ENCODE measurements at places on chromosomes 3 and 15.
A peak's percentile ranks its signal among the peaks of the same experiment; 100 is the strongest.

GRCh38 chr15:74156678-74157411, 16.7 kb upstream of the ISLR start:
- DNase-seq, result no peak

DNA sequence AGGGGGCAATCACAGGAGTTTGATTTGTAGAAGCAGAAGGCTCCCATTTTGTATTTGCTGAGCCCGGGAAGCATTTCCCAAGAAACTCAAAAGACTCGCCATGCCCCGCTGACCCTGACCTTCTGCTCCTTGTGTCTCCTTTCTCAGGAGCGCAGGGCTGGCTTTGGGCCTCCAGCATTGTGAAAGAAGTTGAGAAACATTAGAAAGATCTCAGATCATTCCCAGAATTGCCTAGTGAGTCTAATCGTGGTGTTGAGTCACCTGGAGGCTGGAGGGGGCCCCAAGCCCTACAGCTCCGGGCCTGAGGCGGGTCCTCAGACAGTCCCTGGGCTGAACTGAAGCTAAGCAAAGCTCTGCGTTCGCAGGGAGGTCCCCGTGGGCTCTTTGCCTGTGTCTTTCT, 10.9 kb upstream of the PIGZ start:
- no peak for DNase-seq

- DNase-seq, result no peak
Observed at GRCh38 chr15:64717130-64717529, 58.3 kb downstream of the RBPMS2 start.

GRCh38 chr3:157136647-157137387, 23.1 kb downstream of the CCNL1 start:
- no peak for DNase-seq

DNA sequence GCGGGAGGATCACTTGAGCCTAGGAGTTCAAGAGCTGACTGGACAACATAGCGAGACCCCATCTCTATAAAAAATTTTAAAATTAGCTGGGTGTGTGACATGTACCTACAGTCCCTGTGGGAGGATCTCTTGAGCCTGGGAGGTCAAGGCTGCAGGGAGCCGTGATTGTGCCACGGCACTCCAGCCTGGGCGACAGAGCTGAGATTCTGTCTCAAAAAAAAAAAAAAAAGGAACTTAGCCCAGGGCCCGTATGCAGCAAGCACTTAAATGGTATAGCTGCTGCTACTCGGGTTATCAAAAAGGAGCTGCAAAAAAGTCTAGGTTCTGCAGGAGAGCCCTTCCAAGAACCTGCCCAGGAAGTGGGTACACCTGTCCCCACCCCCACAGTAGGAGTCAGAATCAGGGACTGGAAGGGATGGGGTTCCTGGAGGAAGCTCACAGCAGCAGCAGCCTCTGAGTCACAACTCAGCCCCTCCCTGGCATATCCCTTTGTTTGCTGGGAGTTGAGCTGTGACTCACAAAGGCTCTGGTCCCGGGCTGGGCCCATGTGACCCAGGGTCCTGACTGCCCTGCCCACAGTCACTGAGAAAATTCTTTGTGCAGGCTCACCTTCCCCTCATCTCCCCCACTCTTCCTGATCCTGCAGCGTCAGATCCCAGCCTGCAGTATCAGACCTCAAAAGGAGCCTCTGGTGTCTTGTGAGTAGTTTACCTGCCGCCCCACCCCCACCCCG, at the start of gene SPATA12:
Gene SPATA12, plus strand, starts transcription at position 576 of the 733 bp plus-strand sequence. CDS start 13,031 bp downstream, outside the sequence.
- DNase-seq, result peak; percentile 81

- no peak for DNase-seq
Observed at GRCh38 chr3:188243124-188243795, 89.3 kb downstream of the LPP start.

- no peak for DNase-seq
Observed at GRCh38 chr3:140822401-140823047, 119.1 kb upstream of the SLC25A36 start.

Data from dermis microvascular lymphatic vessel endothelial cell (primary cell).